Stimulated activated CD8-positive, alpha-beta memory T cell treated with anti-CD3 and anti-CD28 coated beads, Interleukin-7, amount 100 ng/mL, for 1 hour (primary cell): ENCODE measurements at places on chromosomes 12 and 14.

- no peak for DNase-seq
Measured at GRCh38 chr14:101963656-101964296, 597 bp upstream of the DYNC1H1 start.

- DNase-seq = no peak
Measured at GRCh38 chr14:66242001-66242400, 244.2 kb upstream of the CCDC196 start.

- DNase-seq = no peak
Measured at GRCh38 chr12:12799163-12799920, 13.8 kb upstream of the DDX47 start.

DNA sequence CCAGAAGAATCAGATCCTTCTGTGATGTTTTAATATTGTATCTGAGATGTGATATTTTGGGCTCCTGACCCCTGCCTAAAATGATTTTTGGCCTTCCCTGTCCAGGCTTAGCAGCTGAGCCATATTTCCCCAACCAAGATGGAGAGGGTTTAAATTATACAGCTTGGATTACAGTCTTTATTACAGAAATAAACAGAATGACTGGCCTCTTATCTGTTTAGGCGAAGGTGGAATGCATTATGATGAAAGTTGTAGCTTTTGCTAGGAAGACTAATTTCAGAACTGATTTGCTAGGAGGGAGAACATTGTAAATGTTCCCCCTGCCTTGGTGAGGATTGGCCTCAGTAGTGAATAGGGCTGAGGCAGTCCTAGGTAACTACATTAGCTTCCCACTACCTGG, 23.3 kb downstream of the BMAL2 start:
- DNase-seq = no peak

DNA sequence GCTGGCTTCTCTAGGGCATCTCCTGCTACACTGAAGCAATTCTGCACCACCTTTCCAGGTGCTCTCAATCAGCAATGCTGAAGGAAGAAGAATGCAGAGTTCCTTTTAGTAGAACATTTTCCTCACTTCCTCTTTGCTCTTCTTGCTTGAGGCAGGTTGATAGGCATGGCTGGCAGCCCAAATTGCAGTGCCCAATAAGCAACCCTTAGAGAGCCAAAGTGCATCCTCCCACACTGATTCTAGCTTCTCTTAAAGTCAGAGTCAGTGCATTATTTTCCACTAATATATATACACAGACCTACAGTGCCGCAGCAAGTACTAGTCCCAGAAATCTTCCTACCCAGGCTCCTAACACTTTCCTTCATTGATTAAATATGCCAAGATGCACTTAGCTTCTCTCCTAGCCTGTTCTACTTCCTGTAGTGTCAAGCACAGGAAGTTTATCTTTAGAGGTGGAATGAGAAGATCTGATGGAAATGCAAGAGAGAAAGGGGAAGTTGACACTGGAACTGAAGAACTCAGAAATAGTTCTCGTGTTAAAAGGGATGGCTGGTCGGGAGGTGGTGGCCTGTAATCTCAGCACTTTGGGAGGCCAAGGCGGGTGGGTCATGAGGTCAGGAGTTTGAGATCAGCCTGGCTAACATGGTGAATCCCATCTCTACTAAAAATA, 132.7 kb downstream of the SSPN start:
- no peak for DNase-seq

DNA sequence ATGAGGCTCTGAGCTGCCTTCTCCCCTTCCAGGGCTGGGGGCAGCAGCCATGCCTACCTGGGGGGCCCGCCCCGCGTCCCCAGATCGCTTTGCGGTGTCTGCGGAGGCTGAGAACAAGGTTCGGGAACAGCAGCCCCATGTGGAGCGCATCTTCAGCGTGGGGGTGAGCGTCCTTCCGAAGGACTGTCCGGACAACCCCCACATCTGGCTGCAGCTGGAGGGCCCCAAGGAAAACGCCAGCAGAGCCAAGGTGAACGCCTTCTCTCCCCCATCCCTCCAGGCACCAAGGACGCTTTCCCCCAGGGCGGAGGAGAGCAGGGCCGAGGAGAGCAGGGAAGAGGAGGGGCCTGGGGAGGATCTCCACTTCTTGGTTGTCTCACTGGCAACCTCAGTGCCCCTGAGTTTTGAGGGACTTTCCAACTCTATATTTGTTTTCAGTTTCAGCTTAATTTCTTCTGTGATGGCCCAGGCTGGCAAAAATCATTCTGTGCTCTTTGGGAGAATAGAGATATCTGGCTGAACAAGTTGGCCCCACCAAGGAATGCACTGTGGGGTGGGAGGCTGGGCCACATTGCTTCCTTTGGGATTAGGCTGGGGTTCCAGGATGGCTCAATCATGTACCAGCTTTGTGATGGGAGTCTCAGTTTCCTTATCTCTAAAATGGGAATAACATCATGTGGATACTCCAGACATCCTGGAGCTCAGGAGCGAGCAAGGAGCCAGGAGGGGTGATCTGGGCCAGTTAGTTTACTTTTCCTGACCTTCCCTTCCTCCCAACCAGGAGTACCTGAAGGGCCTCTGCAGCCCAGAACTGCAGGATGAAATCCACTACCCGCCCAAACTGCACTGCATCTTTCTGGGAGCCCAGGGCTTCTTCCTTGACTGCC, 1.2 kb downstream of the KHNYN start:
- peak; percentile 25 for DNase-seq

DNA sequence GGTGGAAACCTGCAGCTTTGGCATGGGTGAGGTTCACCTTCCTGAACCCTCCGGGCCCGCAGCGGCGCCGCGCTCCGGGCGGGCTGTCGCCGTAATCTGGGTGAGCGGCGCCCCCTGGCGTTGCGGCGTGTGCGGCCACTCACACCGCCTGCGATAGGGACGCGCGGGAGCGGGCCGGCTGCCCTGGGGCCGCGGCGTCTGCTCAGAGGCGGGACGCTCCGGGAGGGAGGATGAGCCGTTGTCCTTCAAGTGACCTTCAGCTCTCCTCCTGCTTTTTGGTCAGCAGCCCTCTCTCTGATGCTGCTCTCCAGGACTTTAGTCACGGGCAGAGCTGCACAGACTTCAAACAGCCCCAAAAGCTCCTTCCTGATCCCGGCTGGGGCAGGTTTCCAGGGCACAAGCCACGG, 211.7 kb upstream of the FKBP4 start:
- DNase-seq = no peak

GRCh38 chr12:54631988-54632728, 2.5 kb downstream of the LACRT start:
- DNase-seq = no peak

GRCh38 chr12:129363041-129363440, 509.8 kb downstream of the GLT1D1 start:
- DNase-seq = no peak

GRCh38 chr14:75268633-75269550, 9.7 kb upstream of the FOS start:
- no peak for DNase-seq

DNA sequence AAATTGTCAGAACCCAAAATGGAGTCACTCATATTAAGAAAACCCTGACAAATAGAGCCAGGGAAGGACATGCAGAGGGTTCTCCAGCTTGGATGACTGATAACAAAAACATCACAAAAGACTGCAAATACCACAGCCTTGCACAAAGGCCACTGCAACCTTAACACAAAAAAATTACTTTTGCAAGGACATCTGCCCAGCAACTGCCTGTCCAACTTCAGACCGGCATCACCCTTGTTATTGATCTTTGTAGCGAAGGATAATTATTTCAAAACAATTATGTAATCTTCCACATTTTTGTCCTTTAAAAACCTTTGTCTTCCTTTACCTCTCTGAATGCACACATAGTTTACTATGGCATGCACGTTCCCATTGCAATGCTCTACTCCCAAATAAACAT, 100.6 kb upstream of the TBX3 start:
- no peak for DNase-seq

- DNase-seq = no peak
Measured at GRCh38 chr12:18153826-18154225, 63.8 kb upstream of the RERGL start.

DNA sequence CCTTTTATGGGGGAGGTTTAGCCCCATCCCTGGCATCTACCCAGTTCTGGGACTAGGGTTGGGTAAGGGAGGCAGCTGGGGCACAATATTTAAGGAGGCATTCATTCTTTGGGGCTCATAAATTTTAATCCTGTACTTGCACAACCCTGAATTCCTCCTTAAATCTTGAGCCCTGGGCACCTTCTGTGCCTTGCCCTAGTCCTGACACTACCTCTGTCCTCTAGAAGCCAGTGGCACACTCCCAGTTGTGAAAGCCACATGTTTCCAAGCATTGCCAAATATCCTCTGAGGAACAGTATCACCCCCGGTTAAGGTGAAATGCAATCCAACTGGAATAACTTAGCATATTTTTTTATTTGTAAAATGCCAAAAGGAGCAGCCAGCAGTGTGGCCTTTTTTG, 36.6 kb downstream of the SLC16A7 start:
- DNase-seq = no peak

DNA sequence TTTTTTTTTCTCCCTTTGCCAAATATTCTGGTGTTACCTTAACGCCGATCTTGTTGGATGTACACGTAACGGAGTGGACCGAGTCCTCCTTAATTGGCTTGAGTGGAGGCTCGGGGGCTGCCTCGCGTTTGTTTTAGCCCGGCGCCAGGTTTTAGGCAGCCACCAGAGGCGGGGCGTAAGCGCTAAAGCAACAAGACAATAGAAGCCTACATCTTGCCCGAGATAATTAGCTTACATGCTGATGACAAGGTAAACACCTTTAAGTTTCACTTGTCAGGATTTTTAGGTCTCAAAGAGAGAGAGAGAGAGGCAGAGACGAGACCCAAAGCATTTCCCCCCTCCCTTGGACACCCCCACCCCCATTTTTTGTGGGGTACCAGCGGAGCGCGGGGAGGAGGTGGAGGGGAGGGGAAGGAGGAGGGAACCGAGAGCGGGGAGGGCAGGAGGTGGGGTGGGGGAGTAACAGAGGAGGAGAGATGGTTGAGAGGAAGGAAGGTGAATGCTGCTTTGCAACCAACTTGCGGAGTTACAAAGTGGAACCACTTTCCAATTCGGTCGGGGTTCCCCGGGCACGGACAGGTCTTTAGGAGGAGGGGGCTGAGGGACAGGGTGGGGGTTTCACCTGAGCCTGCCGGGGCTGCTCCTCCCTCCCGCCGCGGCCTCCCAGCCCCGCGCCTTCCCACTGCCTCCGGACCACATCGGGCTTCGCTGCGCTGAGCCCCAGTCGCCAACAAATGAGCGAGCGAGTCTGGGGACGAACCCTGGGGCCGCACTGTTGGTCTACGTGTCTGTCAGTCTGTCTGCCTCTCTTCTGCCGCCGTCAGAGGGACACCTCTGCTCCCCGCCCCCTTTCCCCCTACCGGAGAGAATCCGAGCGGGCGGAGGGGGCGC, at the start of gene NKX2-1:
TSS of gene NKX2-1 (minus strand) at position 802 of the 891 bp plus-strand sequence. CDS start at position 699, 103 bp downstream.
- no peak for DNase-seq

GRCh38 chr12:52122540-52122871, 43.0 kb downstream of the SMIM41 start:
- DNase-seq = no peak

DNA sequence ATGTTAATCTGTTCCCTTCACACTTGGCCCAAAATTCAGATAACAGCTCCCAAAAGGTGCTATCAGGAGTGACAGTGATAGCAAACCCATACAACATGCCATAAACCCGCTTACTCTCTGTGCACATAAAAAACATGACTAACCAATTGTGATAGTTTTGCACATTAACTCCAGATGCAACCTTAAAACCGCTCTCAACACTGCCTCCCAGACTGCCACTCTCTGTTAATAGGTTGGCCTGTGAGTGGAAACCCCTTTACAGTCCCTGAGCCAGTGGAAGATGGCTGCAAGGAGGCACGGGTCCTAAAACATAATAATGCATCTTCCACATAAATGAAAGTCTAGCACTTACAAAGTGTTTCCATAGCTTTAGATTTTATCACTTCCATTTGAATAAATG, 12.0 kb upstream of the TMTC1 start:
- DNase-seq = no peak

- DNase-seq = no peak
Measured at GRCh38 chr14:99195602-99196309, 76.2 kb downstream of the BCL11B start.

- DNase-seq = no peak
Measured at GRCh38 chr12:92156139-92156538, 10.5 kb upstream of the BTG1 start.

DNA sequence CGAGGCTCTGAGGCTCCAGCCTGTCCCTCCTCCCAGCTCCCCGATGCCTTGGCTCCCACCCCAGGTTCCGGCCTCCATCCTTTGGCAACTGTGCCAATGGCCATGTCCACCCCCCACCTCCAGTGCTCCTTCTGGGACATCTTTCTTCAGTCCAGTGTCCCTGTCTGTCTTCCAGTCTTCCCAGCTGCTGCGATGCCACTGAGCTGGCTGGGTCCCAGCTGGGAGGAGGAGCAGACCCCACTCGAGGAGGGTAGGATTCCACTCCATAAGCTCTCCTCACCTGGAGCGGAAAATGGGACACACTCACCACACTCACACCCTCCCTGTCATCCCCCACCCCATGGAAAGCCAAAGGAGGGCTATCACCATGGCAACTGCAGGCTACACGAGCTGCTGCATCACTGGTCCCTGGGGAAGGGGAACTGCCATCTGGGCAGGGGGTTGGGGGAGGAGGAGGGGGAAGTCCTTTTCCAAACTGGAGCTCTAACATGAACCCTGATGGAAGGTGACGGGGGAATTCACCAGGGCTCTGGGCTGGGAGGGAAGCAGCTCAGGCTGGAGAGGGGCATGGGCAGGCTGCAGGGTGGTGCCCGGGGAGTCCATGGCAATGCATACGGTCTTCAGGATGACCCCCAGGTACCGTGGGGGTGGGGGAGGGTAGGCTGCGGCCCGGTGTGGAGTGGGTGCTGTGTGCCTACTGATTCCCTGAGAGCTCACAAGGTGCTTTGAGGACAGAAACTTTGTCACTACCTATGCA, 94.3 kb downstream of the LRRC74A start:
- DNase-seq = no peak

- no peak for DNase-seq
Measured at GRCh38 chr12:59096246-59096645, 175.9 kb upstream of the LRIG3 start.

- no peak for DNase-seq
Measured at GRCh38 chr14:73888460-73888725, 1.7 kb downstream of the ZNF410 start.
